Activated CD8-positive, alpha-beta memory T cell treated with anti-CD3 and anti-CD28 coated beads, Interleukin-2, amount 10 ng/mL, durations not matched to agents 7 days and 5 days (primary cell): ENCODE measurements at places on chromosomes 2 and 18.

GRCh38 chr2:65511306-65511705 lies 78.9 kb upstream of the SPRED2 start:
- DNase-seq: no peak

- no peak for DNase-seq
These were observed 101.3 kb upstream of the NDUFV2 start for GRCh38 chr18:9001209-9001608.

GRCh38 chr2:54456612-54457322 lies 640 bp downstream of the SPTBN1 start:
- no peak for DNase-seq

DNA sequence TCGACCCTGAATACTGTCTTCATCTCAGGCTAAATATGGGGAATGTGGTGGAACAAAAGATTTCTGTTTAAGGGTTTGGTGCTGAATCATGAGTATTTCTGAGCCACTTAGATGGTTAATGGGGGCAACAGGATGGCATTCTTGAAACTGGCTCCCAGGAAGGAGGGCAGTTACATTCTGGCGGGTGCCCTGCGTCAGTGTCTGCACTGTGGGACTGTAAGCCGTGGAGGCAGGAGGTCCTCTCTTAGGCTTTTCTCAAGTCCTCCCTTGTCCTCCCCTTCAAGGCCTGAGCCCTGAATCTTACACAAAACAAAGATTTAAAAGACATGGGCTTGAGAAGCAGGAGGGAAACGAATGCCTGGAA lies 45.7 kb downstream of the PSD4 start:
- DNase-seq: no peak

- DNase-seq: no peak
These were observed 108.0 kb downstream of the SLC8A1 start for GRCh38 chr2:40343902-40344301.

GRCh38 chr18:24810561-24811305 lies 350.3 kb downstream of the HRH4 start:
- DNase-seq: no peak

- no peak for DNase-seq
These were observed 9.3 kb upstream of the MPP4 start for GRCh38 chr2:201707753-201708152.

- DNase-seq: no peak
These were observed 135.5 kb downstream of the NDUFA10 start for GRCh38 chr2:239889641-239890121.

DNA sequence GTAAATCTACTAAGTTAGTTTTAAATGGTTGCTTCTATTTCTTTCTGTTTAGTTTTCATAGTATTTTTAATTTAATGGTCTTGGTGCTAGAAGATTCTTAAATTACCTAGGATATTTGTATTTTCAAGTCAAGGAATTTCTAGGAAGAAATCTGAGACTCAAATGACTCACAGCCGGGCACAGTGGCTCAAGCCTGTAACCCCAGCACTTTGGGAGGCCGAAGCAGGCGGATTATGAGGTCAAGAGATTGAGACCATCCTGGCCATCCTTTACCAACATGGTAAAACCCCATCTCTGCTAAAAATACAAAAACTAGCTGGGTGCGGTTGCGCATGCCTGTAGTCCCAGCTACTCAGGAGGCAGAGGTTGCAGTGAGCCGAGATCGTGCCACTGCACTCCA lies 95.5 kb downstream of the C2orf74 start:
- DNase-seq: no peak

DNA sequence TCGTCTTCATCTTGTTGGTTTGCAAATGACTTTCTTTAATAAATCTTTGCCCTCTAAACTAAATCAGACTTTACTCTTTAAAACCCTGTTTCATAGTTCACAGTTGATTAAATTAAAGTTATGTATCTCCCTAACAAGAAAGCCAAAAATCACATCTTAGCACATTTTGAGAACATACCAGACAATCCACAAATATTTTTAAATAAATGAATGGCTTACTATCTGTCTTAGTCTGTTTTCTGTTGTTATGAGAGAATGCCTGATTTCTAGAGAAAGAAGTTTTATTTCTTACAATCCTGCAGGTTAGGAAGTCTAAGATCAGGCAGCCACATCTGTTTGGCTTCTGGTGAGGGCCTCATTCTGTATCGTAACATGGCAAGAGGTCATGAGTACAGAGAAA lies 1090.2 kb upstream of the PIK3C3 start:
- DNase-seq: no peak

DNA sequence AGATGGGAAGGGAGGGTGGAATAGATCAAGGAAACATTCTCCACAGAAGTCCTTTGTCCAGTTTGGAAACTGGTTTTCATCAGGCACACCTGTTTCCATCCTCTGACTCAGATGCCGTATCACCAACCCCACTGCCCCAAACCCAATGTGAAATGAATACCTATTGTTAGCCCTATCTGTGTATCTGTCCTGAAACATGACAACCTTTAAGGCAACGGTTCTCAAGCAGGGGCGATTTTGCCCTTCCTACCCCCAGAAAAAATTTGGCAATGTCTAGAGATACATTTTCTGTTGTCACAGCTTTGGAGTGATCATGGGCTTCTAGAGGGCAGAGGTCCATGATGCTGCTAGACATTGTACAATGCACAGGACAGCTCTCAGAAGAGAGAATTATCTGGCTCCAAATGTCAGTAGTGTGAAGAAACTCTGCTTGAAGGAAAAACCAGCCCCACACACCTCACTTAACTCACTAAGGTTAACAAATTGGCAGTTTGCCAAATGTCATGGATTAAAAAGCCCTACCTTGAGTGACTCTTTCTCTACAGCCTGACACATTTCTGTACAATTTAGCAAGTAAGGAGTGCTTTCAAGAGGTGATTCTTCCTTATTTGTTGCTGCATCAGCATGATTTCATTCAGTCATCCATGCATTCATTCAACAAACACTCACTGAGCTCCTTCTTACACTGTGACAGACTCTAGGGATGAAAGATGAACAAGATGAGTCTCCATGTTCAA lies 3.4 kb downstream of the SCTR start:
- no peak for DNase-seq

- DNase-seq: no peak
These were observed 37.0 kb downstream of the KLHL14 start for GRCh38 chr18:32735781-32736180.

GRCh38 chr2:159715451-159715850 lies 3.1 kb downstream of the MARCHF7 start:
- no peak for DNase-seq

DNA sequence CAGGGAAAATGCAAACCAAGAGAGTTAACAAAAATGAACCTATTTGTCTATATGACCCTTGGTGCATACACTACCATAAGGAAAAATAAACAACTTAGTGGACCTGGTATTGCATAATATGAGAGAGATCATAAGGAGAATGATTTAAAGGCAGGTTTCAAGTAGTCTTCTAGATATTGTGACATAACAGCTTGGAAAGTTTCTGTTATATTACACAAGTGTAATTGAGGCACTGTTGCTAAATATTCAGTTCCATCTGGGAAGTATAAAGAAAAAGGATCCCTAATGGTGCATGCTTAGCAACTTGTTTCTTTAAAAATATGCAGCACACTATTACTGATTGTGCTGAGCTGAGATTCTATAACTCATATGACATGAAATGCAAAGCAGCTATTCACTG lies 252.2 kb upstream of the SPHKAP start:
- DNase-seq: no peak

DNA sequence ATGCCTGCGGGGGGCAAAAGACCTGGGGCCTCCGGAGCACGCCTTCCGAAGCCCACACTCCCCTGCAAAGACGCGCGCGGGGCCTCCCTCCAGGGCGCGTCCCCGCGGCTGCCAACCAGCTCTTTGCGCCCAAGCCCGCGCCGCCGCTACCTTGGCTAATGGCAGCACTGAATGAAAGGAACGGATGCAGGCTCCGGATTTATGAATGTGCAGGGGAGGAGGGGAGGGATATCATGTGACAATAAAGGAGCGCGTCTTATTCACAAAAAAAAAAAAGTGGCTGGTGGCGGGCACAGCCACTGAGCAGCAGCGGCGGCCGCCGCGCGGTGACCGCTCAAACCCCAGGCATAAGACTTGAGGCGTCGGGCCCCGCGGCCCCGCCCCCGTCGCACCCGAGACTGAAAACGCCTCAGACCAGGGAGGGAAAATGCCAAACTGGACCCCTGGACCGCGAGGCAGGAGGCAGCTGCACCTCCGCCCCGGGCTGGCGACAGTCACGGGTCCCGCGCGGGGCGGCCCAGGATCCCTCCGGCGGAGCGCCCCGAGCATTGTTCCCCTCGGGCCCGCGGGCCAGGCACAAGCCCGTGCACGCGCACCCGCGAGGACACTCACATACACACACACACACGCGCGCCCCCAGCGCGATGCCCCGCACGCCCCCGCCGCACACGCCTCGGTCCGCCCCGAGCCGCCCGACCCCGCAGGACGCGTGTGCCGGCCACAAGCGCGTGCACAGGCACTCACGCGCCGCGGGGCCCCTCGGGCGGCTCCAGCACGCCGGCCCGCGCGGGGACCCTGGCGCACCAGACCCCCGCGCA lies 1.6 kb downstream of the SPRED2 start:
- peak; percentile 70 for DNase-seq
